ENCODE measurements at places on chromosomes 4 and X.

DNA sequence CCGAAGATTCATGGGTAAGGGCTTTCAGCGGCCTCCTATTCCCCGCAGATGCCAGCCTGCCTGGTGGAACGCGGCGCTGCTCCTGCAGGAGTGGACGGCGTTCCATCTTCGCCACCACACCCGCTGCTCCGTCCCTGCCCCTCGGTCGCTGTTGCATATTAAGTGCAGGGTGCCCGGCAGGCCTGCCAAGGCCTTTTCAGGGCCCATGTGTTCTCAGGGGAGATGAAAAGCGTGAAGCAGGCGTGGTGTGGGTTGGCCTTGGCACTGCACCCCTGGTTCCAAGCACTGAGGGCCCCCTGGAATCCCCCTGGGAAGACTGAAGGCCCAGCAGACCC lies 52.0 kb downstream of the SORCS2 start:
- no peak for DNase-seq

GRCh38 chr4:174531486-174531885 lies 9.2 kb upstream of the HPGD start:
- no peak for DNase-seq

- peak; percentile 39 for DNase-seq
Measured at GRCh38 chrX:11188664-11189063, 77.5 kb downstream of the HCCS start.

DNA sequence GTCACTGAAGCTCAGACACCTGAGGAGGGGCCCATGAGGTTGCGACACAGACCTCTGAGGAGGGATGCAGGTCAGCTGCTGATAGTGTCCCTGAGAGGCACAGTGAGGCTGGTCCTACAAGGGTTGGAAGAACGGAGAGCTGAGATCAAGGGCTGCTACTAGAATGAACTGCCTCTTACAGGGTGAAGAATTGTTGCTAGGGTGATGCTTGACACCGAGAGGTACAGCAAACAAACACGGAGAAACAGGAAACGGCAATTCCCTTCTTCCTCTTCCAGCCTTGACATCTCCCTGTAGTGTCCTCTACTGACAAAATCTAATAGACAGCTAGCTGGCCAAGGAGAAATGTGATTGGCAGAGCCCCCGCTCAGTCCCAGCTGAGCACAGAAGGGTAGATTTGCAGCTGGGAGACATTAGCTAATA lies 11.8 kb upstream of the HPGDS start:
- DNase-seq = no peak

GRCh38 chr4:38675146-38676121 lies 11.4 kb downstream of the KLF3 start:
- no peak for DNase-seq

DNA sequence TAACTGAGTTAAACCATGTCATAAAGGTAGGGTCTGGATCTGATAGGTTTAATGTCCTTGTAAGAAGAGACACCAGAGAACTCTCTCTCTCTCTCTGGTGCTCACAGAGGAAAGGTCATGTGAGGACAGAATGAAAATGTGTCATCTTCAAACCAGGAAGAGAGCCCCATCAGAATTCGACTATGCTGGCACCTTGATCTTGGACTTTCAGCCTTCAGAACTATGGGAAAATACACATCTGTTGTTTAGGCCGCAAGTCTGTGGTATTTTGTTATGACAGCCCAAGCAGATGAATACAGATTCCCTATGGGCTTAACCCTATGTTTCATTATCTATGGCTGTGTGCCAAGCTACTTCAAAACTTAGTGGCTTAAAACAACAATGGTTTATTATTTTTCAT lies 105.5 kb upstream of the DDIT4L start:
- no peak for DNase-seq

DNA sequence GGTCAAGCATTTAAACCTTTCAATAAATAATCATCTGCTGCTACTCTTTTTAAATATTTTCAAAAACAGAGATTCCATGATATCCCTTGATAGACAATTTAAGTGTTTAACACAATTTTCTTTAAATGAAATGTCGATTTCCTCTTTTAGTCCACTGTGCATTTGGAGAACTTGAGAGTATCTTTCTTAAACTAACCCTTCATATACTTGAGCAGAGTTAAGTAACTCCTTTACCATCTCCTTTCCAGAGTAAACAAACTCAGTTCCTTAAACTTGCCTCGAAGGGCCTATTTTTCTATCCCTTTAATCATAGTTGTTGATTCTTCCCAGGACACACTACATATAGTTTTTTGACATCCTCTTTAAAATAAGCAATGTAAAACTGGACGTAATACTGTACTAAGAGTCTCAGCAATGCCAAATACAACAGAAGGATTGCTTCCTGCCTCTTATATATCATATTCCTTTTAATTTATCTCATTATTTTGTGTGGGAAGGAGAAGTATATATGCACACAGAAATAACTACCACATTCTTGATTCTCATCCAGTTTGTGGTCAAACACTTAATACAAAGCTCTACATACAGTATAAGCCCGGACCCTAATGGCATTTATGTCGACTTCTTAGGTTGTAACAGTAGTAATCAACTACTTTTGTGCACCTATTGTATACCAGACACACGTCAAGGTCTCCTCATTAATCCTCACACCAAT lies 22.8 kb downstream of the RAB28 start:
- DNase-seq = no peak

- no peak for DNase-seq
Measured at GRCh38 chr4:104815665-104816064, 321.0 kb upstream of the CXXC4 start.

- DNase-seq = no peak
Measured at GRCh38 chr4:184913356-184914143, 87.8 kb upstream of the ACSL1 start.

All from GM04503 (cell line).